Activated CD8-positive, alpha-beta memory T cell treated with anti-CD3 and anti-CD28 coated beads for 1 hour (primary cell): ENCODE measurements at places on chromosomes 6 and 20.

DNA sequence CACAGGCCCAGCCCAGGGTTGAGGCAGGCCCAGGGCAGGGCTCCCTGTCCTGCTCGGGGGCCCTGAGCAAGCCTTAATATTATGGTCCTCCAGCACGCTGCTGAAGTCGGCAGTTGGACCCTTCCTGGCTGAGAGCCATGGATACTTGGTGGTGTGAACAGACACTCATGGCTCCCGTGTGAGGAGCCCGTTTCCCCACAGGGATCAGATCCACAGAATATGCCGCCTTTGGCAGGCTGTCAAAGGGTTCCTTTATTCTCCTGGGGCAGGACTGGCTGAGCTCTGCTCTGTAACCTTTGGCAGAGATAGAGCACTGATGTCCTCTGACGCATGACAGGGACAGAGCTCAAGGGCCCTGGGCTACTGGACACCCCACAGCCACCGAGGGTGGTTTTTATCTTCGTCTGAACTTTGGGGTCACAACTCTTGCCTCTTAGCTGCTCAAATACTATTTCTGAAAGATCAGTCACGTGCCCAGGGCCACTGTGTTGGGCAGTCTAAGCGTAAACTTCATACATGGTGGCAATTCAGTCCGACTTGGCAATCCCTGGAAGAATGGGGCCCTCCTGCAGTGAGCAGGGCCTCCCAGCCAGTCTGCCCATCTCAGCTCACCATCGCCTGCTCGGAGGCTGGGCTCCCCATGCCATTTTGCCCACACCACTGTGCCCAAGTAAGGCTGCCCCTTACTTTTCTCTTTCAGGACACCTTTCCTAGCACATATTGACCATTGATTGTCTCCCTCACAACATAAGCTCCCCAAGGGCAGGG lies 49.1 kb downstream of the TTI1 start:
- no peak for DNase-seq

- DNase-seq = no peak
Measured at GRCh38 chr20:37734228-37734985, 40.6 kb downstream of the CTNNBL1 start.

DNA sequence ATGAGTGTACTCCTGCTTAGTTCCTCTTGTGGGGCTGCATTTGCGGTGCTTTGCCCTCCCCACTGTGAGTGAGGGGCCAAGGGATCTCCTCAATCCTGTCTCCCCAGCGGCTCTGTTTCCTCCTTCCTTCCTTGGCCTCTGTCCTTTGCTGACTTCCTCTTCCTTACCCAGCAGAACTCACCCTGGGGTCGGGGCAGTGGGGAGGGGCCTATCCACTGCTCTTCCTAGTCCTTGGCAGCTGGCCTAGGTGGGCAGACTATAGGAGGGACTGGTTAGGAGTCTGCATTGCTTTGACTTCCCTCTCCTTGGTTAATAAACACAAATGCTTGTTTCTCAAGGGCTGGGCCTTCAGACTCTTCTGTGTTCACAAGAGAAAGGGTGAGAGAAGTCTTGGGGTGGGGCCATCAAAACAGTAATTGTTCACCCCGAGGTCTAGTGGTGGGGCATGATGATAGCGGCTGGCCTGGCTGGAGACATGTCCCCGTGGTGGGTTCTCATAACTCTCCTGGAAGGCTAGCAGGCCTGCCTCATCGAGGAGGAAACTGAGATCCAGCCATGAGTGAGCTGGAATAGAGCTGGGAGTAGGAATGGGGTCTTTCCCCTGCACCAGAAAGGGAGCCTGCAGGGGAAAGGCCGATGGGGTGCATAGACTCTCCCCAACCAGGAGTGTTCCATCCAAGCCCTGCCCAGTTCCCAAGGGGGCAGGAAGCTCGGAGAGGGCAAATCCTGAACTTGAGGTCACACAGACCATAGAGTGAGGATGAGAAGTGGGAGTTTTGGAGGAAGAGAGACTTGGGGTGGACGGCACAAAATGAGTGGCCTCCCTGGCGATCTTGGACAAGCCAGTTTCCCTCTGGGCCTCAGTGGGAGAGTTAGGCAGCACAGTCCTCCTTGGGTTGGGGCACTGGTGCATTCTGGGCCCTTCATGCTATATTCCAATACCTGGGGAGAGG lies 12.7 kb downstream of the FAM110A start:
- no peak for DNase-seq

GRCh38 chr20:38395165-38395564 lies 40.0 kb downstream of the SNHG17 start:
- no peak for DNase-seq

GRCh38 chr6:147207837-147208754 lies 3.9 kb downstream of the STXBP5 start:
- no peak for DNase-seq

DNA sequence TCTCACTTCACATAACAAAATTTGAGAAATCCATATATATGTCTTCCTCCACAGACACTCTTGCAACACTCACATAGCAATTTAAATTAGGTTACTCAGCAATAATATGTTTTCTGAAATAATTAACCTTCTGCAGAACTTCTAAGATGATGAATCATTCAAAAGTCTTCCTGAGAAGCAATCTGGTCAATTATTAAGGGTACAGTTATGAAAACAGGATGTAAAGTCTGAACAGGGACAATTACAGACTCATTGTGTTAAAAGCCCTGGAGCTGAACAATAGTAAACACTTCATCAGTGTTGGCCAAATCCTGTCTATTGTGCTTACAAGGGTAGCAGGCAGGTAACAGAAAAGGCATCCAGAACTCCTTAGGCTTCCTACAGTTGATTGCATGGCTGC lies 75.4 kb downstream of the FILIP1 start:
- DNase-seq = no peak

- no peak for DNase-seq
Measured at GRCh38 chr6:32154514-32155161, 697 bp downstream of the PPT2 start.

GRCh38 chr20:3239026-3239866 lies at the start of gene SLC4A11:
Gene SLC4A11, minus strand, starts transcription at chr20:3239190. Its CDS starts 53 bp downstream, at chr20:3239137.
- no peak for DNase-seq

DNA sequence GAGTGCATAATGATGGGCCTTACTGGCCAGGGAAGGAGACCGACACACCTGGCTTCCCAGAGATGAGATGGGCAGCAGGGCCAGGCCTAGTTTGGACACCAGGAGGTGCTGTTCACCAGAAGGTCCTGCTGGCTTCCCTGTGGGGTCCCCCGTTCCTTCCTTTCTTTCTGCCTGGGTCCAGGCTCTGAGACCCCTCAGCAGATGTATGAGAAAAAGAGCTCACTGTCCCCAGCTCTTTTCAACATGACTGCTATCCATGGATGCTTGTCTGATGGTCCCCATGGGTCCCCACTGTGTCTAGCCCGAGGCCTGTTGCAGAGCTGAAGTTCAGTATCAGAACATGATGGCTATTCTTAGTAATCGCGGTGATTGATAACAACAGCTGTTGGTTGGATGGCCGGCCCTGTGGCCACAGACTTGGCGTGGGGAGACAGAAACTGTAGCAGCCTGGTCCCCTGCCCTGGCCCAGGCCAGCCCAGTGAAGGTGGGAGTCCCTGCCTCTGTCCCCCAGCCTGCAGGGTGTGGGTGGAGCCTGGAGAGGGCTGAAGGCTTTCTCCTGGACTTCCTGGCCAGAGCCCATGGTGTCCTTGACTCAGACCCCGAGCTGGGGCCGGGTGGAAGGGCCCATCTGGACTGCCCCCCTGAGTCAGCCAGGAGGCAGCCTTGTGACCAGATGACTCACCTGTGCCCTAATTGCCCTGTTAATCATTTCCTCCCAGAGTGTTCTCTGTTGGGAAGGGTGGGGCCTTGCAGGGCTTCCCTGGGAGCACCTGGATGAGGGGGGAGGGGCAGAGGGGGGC lies 9.9 kb upstream of the BAK1 start:
- DNase-seq = no peak
